ENCODE measurements at places on chromosomes 13 and 19. TPM values are rescaled to one million over a fixed set of nuclear protein-coding genes. Genes with fewer than 3 reads are reported as not detected.

Gene ZNF625
- total RNA-seq = 13.3 TPM

- no peak for DNase-seq
Observed at GRCh38 chr19:13120031-13120430, 2.0 kb downstream of the NACC1 start.

DNA sequence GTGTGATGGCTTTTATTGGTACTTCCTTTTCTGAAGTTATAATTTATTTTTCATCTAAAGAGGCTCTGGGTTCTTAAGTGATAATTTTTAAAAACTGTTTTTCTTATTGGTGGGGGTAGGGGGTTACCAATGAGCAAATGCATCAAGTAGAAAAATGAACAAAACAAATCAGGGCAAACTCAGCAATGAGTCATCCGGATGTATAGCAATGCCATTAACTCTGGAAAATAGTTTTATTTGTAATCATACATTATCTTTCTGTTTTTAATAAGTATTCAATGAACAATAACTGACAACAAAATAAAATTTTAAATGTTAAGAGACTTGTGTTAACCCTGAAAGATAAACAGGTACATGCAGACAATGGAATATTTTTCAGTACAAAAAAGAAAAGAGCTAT lies 67.6 kb downstream of the UFM1 start:
- no peak for DNase-seq

- no peak for DNase-seq
Observed at GRCh38 chr13:35518337-35518946, 42.0 kb upstream of the MAB21L1 start.

DNA sequence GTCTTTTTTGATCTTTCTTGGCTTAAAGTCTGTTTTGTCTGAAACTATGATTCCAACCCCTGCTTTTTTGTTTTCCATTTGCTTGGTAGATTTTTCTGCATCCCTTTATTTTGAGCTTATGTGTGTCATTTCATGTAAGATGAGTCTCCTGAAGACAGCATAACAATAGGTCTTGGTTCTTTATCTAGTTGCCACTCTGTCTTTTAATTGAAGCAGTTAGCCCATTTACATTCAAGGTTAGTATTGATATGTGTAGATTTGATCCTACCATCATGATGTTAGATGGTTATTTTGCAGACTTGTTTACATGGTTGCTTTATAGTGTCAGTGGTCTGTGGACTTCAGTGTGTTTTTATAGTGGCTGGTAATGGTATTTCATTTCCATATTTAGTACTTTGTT lies 1678.9 kb downstream of the PCDH9 start:
- DNase-seq = no peak

DNA sequence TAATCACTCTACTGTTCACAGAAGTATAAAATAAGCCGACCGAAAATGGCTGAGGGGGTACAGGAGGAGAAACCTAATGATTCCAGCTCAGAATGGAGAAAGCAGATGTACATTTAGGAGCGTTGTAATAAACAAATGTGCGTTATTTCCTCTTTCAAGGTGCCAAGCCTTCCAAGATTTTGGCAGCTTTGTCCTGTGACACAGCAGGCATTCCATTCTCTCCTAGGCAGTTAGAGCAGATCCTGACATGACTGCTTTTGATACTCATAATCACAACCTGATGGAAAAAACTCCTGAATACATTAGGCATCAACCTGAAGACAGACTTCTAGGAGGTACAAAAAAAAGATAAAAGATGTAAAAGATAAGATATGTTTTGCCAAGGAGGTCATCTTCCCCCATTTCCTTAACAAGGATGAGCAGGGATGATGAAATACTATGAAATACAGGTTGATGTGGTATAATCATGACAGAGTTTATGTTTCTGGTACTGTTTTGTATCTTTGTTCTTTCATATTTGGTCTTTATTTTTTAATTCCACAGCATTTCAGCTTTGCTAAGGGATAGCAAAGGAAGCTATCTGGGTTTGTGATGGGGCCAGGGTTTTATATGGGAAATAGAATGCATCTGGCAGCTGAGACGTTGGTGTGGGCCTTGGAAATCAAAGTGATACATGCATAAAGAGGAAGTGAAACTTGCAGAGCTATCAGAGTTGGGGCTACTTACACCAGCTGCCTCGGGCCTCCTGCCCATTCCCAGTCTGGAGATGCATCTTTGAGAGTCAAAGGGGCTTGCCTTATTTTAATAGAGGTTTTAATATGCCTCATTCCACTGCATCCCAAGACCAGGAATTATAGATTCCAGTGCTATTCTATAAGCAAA lies 222.5 kb downstream of the OXGR1 start:
- no peak for DNase-seq

- DNase-seq = no peak
Observed at GRCh38 chr13:32093006-32093405, 61.4 kb downstream of the FRY start.

GRCh38 chr19:56252699-56253422 lies 19.7 kb upstream of the EDDM13 start:
- peak; percentile 84 for DNase-seq
